CD4-positive, alpha-beta T cell treated with Interferon alpha-2 for 1 hour (primary cell): ENCODE measurements at places on chromosomes 11 and 22.
A peak's percentile ranks its signal among the peaks of the same experiment; 100 is the strongest.

DNA sequence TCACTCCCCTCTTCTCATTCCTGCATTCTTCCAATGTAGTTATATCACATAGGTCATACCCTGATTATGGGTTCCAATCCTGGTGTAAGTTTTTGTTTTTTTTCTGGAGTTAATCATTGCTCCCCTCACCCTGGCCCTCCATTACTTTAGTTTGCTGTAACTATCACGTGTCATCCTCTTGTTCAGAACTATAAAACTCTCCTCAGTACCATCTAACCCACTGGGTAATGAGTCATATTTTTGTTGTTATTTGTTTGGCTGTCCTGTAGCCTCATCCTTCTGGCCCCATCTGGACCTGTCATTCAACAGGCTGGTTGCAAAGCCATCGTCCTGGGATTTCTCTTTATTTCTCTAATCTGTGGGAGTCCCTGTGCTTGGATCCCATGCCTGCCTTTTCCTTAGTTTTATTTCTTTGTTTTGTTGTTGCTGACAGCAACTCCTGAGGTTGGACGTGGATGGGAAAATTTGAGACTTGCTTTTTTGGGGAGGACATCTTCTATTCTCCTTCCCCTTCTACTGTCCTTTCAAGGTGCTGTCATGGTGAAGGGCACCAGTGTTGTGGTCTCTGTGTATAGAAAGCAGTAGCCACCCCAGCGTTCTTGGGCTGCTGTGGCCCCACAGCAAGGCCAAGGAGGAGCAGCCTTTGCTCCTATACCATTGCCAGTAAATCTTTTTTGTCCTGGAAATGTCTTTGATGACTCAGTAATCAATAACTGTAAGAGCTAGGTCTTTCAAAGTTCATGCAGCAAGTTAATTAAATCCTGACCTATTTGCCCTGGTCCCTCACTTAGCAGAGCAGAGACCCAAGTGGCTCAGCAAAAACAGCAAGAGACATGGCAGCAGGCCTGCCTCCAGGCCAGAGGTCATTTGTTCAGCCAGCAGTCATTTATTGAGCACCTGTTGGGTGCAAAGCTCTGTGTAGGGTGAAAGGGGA lies 82.5 kb downstream of the C22orf31 start:
- no peak for DNase-seq

DNA sequence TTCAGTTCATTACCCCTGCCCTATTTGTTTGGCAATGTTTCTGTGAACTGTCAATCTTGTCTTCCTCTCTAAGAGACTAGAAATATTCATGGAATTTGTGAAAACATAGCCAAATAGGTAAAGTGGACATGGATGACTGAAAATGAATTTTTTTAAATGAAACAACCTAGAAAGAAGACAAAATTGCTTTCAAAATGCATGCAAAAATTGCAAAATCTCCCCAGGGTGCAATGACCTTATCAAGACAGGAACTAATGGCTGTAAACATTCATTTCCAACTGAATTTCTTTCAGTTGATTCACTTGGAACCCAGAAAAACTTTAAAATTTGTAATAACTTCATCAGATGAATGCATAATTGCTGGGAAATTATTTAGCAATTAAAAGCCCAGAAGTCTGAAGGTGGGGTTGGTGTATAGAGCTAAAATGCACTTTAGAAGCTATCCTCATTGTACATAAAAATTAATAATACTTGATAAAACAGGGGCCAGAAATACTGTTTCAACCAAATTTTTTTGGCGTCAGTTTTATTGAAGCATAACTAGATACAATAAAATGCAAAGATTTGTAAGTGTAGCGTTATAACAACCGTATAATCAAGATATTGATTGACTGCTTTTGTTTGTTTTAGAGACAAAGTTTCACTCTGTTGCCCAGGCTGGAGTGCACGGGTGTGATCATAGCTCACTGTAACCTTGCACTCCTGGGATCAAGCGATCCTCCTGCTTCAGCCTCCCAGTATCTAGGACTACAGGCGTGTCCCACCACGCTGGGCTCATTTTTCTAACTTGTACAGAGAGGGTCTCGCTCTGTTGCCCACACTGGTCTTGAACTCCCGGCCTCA lies 27.6 kb upstream of the SLC35C1 start:
- no peak for DNase-seq

DNA sequence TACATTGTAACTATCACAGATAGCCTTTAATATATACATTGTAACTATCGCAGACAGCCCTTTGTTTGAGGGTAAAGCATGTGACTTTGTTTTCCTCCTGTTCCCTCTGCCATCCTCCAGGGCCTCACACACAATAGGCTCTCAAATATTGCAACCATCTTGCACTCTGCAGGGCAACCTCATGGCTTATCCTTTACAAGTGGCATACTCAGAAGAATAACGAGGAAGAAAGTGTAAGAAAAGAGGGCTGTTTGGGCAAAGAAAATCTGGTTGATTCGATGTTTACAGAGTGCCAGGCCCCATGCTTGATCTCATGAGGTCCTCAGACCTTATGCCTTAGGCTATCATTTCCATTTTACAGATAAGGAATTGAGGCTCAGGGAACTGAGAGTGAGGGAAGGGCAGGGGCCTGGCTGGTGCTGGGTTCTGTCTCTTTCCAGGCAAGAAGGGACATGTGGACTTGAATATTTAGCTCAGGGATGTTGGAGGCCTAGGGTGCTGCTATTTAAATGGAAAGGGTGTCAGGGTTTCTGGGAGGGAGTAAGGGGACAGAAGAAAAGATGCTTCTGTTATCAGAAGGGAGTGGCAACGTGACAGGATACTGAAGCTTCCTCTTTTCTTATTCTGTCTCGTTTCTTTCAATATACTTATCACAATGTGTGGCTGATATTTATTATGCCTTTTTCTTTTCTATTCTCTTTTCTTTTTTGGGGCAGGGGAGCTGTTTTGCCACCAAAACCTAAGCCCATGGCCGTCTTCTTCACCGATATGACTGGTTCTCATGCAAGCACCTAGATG lies 1.1 kb upstream of the SAMM50 start:
- DNase-seq, result no peak

DNA sequence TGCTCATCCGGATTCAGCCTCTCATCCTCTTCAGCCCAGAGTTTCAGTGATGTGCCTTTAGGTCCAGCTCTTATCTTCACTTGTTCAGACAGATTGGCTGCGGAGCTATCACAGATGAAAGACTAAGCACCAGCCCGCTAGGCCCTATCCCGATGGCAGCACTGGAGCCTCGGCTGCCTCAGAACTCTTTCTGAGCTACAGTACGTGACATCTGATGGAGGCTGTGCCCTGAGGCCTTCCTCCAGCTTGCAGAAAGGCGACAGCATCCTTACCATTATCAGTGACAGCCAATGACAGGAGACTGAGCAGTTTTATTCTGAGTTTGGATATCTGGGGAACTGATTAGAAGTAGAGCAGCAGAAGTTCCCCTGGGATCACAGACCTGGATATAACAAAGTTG lies 4.0 kb downstream of the OR8B8 start:
- no peak for DNase-seq

DNA sequence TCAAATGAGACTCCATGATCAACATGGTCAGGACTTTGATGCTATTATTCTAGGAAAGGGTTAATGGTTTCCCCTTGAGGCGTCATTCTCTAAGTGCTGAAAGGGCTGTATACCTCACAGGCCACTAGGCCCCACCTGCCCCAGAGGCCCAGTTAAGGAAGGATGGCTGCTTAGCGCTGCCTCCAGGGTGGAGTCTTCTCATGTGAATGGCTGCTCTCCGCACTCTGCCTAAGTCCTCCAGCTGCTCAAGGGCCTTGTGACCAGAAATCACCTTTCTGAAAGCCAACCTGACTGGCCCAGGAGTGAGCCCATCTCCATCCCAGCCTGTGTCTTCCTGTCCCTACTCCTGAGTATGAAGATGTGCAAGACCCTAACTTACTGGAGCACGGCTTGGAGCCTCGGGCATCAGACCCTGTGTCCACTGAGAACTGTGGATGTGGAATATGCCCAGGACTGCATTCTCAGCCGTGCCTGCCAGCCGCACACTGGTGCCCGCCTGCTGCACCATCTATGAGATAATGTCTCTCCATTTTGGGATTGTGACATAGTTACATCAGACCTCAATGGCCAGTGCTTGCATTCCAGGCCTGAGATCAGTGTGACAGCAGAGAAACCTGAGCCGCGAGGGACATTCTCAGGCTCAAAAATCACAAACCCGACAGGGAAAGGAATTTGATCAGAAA lies 51.0 kb downstream of the SNX19 start:
- DNase-seq, result no peak

GRCh38 chr22:39514373-39514973 lies 5.9 kb upstream of the ATF4 start:
- DNase-seq, result peak; percentile 32

DNA sequence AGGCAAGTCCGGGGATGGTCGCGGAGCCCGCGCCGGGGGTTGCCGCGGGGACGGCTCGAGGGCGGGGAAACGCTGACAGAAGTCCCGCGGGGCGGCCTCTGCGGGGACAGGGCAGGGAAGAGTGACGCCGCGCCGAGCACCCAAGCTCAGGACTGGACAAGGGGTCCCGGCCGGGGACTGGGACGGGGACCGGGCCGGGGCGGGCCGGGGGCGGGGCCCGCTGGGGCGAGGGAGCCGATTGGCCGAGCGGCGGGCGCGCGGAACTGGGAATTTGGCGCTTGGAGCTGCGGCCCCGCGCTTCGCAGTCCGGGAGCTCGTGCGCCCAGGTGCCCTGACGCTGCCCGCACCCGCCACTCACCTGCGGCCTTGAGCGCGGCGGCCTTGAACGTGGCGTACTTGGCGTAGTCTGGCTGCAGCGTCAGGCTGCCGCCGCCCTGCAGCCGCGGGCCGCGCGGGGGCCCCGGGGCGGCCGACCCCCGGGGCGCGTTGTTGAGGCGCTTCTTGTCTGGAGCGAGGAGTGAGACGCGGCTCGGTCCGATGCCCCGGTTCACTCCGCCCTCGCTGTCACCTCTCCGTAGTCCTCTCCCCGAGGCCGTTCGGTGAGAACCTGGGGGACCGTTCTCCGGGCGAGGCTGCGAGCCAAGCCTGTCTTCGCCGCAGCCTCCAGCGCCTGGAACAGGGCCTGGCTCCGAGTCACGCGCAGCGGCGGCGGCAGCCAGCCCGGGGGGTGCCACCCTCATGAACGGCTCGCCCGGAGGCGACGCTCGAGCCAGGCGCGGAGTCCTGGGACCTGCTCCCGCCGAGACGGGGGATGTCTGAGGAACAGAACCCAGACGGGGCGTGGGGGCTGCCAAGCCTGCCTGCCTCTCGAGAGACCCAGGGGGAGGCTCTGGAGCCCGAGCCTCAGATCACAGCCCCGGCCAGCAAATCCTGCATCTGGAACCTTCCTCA lies 4.5 kb downstream of the SHISA8 start:
- DNase-seq, result peak; percentile 40

- no peak for DNase-seq
Observed at GRCh38 chr11:70066136-70066520, 12.0 kb upstream of the ANO1 start.

GRCh38 chr11:126007238-126007637 lies 55.4 kb downstream of the CDON start:
- no peak for DNase-seq

DNA sequence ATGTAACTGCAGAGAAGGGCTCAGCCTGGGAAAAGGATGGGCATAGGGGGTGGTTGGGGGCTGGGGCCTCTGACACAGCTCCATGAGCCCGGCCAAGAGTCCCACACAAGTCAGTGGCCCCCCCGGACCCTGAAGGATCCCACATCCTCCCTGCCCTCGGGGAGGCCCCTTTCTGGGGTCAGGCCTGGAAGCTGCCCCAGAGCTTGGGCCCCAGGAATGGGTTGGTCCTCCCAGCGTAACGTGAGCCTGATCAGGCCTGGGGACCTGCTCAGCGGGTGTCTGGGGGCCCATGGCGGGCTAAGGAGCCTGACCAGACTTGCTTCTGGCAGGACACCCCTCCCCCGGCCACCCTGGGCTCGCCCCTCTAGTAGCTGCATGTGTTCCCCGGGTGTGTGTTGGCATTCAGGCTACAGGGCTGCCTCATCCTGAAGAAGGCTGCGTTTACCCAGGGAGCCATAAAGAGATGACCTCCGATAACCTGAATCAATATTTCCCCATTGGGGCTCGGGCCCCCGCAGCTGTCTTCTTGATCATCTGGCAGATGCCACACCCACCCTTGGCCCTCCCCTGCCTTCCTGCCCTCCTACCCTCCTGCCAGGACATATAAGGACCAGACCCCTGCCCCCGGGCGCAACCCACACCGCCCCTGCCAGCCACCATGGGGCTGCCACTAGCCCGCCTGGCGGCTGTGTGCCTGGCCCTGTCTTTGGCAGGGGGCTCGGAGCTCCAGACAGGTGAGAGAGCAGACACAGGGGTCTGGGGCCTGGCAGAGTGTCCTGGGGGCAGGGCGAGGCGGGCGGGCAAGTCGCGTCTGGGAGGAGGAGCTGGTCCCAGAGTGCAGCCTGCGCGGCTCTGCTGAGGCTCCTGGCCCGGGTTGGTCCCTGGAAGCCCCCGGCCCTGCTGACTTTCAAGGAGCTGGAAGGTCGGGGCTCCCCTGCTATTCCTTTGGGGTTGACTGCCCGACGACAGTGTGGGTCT lies at the start of gene MUC2:
TSS of gene MUC2 (plus strand) at position 631 of the 978 bp plus-strand sequence.
- no peak for DNase-seq

DNA sequence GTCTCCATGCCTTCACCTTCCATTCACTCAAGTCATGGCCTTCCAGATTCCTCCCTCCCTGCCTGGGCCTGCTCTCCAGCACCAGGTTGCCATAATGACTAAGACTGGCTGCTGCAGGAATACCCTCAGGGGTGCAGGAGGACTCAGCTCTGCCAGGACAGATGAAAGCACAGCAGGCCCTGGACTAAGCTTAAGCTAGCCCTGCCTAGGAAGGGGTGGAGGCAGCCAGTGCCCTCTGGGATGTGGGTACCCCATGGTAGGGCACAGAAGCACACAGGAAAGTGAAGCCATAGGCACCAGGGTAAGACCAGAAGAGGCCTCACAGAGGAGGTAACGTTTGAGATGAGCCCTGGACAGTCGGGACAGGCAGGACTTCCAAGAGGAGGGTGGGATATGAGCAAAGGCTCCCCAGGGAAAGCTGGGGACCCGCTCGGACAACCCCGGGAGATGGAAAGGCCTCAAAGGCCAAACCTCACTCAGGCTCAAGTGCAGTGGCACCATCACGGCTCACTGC lies 3.0 kb upstream of the RIN1 start:
- DNase-seq, result no peak

DNA sequence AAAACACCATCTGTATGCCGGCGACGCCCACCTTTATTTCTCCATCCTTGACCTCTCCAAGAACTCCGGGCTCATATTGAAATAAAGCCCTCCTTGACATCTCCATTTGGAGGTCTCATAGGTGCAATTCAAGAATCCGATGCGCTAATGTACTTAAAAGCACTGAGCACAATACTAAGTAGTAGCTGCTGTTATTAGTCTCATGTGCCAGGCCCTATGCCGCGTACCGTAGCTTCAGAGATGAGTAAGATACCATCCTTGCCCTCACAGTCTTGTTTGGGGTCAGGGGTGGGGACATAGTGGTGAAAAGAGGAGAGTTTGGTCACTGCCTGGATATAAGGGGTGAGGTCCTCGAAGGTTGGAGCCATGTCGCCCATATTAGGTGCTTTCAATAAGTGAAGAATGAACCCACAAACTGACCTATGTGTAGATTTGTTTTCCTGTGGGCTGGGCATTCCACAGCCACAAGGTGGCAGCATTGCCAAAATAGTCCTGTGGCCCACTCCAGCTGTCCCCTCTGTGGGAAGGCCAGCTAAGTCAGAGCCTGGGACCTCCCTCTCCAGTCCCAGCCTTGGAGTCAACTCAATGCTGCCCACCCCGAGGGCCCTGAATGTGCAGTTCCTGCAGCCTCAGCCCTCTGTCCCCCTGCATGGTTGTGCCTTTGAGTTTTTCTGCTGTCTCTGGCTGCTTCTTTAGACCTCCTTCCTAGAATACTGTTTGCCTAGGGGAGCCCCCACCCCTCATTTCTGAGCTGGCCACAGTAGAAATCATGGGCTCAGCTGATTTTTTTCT lies 6.5 kb downstream of the DCPS start:
- peak; percentile 57 for DNase-seq

GRCh38 chr11:128046213-128046612 lies 541.1 kb downstream of the ETS1 start:
- DNase-seq, result no peak

- no peak for DNase-seq
Observed at GRCh38 chr11:42237701-42238235, 778.3 kb upstream of the LRRC4C start.
